Activated CD8-positive, alpha-beta memory T cell treated with anti-CD3 and anti-CD28 coated beads, Interleukin-2, amount 50 U/mL, for 48 hours (primary cell): ENCODE measurements at places on chromosomes 16 and 17.

DNA sequence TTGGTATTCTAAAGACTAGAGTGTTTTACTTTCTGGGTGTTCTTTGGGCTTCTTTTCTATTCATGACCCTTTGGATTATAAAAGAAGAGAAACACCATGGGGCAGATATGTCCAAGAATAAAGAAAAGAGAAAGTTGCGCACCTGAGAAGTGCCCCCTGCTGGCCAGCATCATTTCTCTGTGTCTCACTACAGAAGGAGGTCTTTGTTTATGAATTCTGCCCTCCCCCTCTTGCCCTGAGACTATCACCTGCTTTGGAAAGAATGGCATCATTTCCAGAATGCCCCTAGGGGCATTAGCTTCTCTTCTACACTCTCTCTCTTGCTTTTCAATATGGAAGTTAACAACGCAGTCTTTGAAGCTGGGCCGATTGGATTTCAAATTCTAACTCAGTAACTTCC, 45.0 kb downstream of the CDH13 start:
- peak; percentile 56 for DNase-seq

DNA sequence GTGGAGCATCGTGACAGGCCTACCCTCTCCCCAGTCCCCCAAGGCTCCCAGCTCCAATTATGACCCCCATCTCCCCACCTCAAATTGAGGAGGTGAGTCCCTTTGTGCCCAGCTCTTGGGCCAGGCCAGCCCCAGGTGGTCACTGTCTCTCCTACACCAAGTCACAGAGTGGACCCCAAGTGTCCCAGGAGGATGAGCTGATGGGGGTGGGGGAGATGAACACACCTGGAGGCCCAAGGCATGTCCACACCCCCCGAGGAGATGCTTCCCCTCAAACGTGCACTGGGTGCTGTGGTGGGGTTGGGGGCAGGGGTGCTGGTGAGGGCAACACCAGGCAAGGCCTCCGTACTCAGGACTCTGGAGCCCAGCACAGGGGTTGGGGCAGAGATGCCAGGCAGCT, 73.2 kb downstream of the RBFOX3 start:
- no peak for DNase-seq

GRCh38 chr16:80265624-80266306, 275.0 kb upstream of the DYNLRB2 start:
- DNase-seq = no peak

DNA sequence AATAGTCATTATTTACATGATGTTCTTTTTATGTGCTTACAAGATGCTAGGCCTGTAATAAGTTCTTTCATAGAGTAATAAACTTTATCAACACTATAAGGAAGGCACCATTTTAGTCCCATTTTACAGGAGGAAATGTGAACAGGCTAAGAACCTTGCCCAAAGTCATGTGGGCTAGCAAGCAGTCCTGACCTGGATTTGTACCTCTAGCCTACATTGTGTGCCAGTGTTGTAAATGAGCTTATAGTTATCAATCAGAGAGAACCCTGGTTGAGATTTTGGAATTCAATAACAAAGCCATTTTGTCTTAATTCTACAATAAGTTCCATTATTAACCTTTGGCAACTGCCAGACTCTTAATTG, 6.7 kb upstream of the TBKBP1 start:
- DNase-seq = peak; percentile 35

DNA sequence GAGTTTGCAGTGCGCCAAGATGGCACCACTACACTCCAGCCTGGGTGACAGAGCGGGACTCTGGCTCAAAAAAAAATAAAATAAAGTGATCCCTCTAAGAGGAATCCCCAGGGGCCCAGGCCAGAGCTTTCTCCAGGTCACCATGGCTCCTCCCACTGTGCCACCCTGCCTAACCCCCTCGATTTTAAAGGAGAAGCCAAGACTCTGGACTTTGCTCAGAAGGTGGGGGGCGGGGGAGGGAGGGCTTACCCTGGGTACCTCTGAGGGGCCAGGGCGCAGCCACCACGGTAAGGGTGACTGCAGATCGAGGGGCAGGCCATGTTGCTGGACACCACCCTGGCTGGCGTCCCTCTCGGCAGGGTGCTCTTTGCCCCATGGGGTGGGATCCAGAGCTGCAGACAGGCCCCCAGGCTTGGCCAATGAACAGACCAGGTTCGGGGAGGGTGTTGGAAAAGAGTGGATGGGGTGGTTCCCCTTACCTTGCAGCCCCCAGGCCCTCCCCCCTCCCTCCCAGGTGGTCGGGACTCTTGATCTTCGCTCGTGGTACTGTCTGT, 455 bp upstream of the GRB7 start:
- no peak for DNase-seq
